ENCODE measurements at places on chromosomes 12 and 14. TPM values are rescaled to one million over a fixed set of nuclear protein-coding genes. Genes with fewer than 3 reads are reported as not detected.
A peak's percentile ranks its signal among the peaks of the same experiment; 100 is the strongest.

The SYT1 gene
- total RNA-seq, result 0.77 TPM

The TBC1D30 gene
- total RNA-seq, result 15.7 TPM

The FAM90A1 gene
- 0.58 TPM for total RNA-seq

The DNAJC22 gene
- total RNA-seq, result 1.5 TPM

The METTL17 gene
- total RNA-seq, result 59.6 TPM

The TAS2R31 gene
- total RNA-seq, result 3.2 TPM

The CIROP gene
- total RNA-seq, result not detected

The ASB2 gene
- 3.7 TPM for total RNA-seq

The NTF3 gene
- 1.1 TPM for total RNA-seq

The PMEL gene
- 0.43 TPM for total RNA-seq

- H3K4me3 ChIP-seq, result no peak overlapping the region
- H3K36me3 ChIP-seq, result no peaks in the 10 kb centered on the region
- no peaks in the 10 kb centered on the region for H3K27me3 ChIP-seq
- no peak overlapping the region for H3K27ac ChIP-seq
These were observed 25.5 kb upstream of the GSC start for GRCh38 chr14:94795372-94795771.

GRCh38 chr12:92471551-92471950 is 231.2 kb upstream of the PLEKHG7 start:
- no peak overlapping the region for H3K27ac ChIP-seq
- no peak for DNase-seq
- H3K4me1 ChIP-seq, result peaks cover 14% of the 10 kb centered on the region
- H3K4me3 ChIP-seq, result no peak overlapping the region

- peaks cover 45% of the 10 kb centered on the region for H3K36me3 ChIP-seq
- DNase-seq, result no peak
- H3K4me3 ChIP-seq, result no peak overlapping the region
These were observed 4.4 kb downstream of the BTBD6 start for GRCh38 chr14:105252552-105253328.

DNA sequence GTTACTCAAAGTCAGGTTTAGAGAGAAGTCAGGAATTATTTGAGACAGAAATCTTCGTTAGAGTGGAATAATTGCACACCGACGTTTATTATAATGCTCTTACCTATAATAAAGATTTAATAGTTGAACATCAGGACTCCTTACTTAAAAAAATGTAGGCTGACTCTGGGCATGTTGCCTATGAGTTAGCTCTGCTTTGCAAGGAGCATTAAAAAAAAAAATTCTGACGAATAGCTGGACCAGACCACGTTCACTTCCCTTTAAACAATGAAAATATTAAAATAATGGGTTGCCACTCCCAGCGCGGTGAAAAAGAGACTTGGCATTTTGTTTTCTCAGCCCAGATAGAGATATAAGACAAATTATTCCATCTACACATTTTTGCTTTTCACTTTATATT is 574 bp upstream of the FANCM start:
- no peaks in the 10 kb centered on the region for H3K27me3 ChIP-seq
- H3K27ac ChIP-seq, result no peak overlapping the region
- no peak overlapping the region for H3K4me3 ChIP-seq
- H3K36me3 ChIP-seq, result no peaks in the 10 kb centered on the region
- peak; percentile 71 for DNase-seq
- H3K4me1 ChIP-seq, result peaks cover 7% of the 10 kb centered on the region

DNA sequence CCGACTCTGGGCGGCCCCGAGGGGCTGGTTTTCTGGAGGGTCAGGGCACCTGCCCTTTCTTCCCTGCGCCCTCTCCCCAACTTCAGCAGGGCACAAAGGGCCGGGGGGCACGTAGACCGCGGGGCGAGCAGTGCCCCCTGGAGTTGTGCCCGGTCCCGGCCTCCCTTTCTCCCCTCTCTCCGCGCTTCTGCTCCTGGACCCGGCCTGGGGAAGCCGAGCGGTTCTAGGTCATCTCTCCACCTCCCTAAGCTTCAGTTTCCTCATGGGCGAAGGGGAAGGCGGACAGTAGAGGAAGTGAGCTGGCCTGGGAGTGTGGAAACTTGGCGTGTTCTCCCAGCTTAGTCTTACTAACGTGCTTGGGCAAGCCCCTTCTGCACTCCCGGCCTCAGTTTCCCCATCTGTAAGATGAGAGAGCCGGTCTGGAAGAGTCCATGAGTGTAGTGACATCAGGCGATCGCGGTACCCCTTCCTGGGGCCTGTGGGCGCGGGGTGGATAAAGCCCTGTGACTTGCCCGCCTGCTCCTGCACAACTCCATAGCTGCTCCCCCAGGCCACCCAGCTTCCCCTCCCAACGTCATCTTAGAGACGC is 158.6 kb upstream of the PARP11 start:
- H3K36me3 ChIP-seq, result no peaks in the 10 kb centered on the region
- no peaks in the 10 kb centered on the region for H3K27me3 ChIP-seq
- peaks cover 14% of the 10 kb centered on the region for H3K4me1 ChIP-seq
- H3K27ac ChIP-seq, result peak overlapping the region; percentile 82
- DNase-seq, result no peak
- no peak overlapping the region for H3K4me3 ChIP-seq

GRCh38 chr12:10612984-10613348 is 443 bp downstream of the MAGOHB start:
- H3K36me3 ChIP-seq, result peaks cover 3% of the 10 kb centered on the region
- no peaks in the 10 kb centered on the region for H3K27me3 ChIP-seq
- DNase-seq, result no peak
- H3K4me1 ChIP-seq, result peaks cover 17% of the 10 kb centered on the region

- no peaks in the 10 kb centered on the region for H3K36me3 ChIP-seq
- no peak overlapping the region for H3K27ac ChIP-seq
- H3K4me3 ChIP-seq, result no peak overlapping the region
- peaks cover 4% of the 10 kb centered on the region for H3K4me1 ChIP-seq
- no peaks in the 10 kb centered on the region for H3K27me3 ChIP-seq
- DNase-seq, result no peak
These were observed 498 bp downstream of the GPR132 start for GRCh38 chr14:105064721-105065143.

DNA sequence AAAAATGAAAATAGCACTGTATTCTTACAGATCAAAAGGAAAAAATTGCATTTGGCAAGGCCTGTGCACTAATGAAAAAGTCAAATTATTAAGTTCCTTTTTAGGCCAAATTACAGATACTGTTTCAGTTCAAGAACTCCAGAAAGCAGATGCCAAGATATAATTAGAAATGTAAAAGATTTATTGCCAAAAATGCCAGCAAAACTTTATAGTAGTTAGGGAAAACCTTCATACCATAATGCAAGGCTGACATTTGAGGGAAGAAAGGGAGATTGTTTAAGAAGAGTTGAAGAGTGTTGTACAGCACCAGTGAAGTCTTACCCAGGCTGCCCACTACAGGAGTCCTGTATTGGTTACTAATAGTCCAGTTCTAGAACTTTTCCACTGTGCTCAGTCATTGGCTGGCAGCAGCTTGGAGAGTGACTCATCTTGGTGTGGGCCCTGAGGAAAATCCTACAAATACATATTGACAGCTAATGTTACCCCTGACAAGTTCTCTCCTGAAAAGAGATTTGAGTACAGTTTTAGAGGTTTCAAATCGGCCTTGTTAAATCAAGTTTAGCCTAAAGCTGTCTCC is 600.4 kb downstream of the C12orf50 start:
- H3K27me3 ChIP-seq, result no peaks in the 10 kb centered on the region
- no peaks in the 10 kb centered on the region for H3K36me3 ChIP-seq
- H3K27ac ChIP-seq, result no peak overlapping the region
- no peak for DNase-seq
- no peaks in the 10 kb centered on the region for H3K4me1 ChIP-seq

DNA sequence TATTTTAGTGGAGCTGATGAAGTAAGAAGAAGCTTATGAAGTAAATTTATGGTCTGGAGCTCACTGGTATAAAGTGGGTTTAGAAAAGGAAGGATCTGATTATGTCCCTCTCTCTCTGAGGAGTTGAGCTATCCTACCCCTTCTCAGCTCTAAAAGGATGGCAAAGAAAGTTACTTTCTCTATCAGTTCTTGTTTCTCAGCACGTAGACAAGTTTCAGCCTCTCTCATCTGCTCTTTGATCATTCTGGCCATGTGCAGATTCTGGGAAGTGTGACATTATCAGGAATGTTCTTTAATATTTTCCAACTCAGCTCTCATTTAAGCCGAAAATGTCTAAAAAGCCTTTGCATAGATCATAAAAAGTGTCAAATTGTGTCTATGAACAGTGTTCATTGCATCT is 5.8 kb upstream of the EGLN3 start:
- H3K27ac ChIP-seq, result no peak overlapping the region
- no peaks in the 10 kb centered on the region for H3K36me3 ChIP-seq
- no peak overlapping the region for H3K4me3 ChIP-seq
- H3K4me1 ChIP-seq, result no peaks in the 10 kb centered on the region
- H3K27me3 ChIP-seq, result no peaks in the 10 kb centered on the region
- no peak for DNase-seq

DNA sequence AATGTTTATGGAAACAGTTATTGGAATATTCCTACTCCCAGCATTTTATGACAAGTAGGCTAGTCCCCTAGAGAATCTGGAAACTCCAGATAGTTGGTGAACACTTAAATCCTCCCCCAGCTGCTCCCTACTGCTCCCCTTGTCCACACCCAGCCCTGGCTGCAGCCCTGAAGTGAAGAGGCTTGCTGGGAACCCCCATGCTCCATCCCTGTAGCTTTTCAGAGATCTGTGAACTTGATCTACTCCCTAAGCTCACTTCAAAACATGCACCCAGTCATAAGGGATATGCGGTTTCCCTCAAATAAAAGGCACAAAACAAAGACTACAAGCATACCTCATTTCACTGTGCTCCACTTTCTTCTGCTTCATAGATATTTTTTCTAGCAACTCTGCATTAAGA is 33.2 kb downstream of the EGLN3 start:
- no peak for DNase-seq
- no peaks in the 10 kb centered on the region for H3K27me3 ChIP-seq
- H3K36me3 ChIP-seq, result no peaks in the 10 kb centered on the region

DNA sequence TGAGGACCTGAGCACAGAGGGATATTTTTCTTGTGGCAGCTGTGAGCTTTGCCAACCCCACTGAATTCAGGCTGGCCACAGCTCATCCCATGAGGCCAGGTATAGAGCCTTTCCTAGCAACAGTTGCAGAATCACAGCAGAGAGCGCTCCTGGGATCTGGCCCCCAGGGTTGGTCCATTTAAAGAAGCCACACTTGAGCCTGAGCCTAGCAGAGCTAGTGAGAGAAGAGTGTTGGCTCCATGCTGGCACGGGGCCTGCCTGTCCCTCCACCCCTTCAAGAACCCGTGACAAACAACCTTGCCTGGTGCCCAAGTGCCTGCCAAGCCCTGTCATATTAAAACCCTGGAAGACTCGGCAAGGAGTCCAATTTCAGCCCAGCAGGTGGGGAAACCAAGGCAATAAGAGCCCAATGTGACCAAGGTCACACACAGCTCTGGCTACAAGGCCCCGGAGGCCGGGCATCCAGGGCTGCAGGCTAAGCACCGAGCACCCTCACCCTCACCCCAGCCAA is 91.6 kb downstream of the LRRC74A start:
- no peaks in the 10 kb centered on the region for H3K36me3 ChIP-seq
- peak overlapping the region; percentile 92 for H3K27ac ChIP-seq
- no peak overlapping the region for H3K4me3 ChIP-seq
- no peak for DNase-seq
- peaks cover 82% of the 10 kb centered on the region for H3K4me1 ChIP-seq

GRCh38 chr12:124240493-124240892 is 54.4 kb upstream of the RFLNA start:
- H3K27ac ChIP-seq, result no peak overlapping the region
- H3K4me1 ChIP-seq, result no peaks in the 10 kb centered on the region

DNA sequence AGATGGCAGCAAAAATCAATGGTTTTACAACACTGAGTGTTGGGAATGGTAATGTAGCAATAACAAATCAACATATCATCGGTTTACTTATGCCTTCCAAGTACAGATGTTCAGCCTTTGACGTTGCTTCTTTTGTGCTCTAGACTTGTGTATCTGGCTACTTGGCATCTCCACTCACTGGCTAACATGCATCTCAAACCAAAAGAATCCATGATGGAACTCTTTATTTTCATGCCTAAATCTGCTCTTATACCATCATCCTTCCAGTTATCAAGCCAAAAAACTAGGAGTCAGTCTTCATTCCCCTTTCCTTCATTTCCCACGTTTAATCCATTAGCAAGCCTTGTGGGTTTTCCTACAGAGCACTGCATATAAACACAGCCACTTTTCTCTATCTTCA is 89.2 kb upstream of the USP44 start:
- no peak for DNase-seq
- H3K27me3 ChIP-seq, result no peaks in the 10 kb centered on the region
- H3K27ac ChIP-seq, result no peak overlapping the region
- no peak overlapping the region for H3K4me3 ChIP-seq

DNA sequence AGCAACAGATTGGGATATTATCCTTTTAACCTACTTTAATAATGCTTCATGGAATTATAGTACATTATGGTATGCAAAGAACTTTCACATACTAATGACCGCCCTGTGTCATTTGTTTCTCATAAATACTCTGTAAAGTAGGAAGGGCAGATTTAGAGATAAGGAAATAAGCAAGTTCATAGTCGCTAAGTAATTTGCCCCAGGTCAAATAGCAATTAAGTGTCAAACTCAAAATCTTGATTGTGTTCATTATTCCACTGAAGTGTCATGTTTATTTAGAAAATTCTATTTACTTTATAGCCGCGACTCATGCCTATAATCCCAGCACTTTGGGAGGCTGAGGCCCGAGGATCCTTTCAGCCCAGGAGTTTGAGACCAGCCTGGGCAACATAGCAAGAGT is 98.7 kb upstream of the ATF1 start:
- H3K36me3 ChIP-seq, result peaks cover 1% of the 10 kb centered on the region
- no peaks in the 10 kb centered on the region for H3K4me1 ChIP-seq
- DNase-seq, result no peak
- no peaks in the 10 kb centered on the region for H3K27me3 ChIP-seq

GRCh38 chr12:113320401-113320800 is 14.5 kb downstream of the SLC8B1 start:
- no peak overlapping the region for H3K4me3 ChIP-seq
- H3K4me1 ChIP-seq, result no peaks in the 10 kb centered on the region
- no peak overlapping the region for H3K27ac ChIP-seq
- H3K27me3 ChIP-seq, result no peaks in the 10 kb centered on the region
- DNase-seq, result no peak

DNA sequence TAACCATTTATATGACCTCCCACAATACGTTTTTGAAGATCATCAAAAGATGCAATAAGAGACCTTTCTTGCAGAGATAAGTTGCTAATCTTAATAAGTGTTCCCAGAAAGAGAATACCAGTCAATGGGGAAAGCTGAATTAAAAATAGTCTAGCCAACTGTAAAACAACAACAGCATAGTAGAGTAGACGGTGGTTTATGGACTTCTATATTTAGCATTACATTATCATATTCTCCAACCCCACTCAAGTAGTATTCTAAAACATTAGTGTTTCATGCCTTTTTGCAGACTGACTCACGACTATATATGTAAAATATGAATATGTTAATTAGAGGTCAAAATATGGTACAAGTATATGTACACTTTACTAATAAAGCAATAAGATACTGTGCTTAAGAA is 218.9 kb downstream of the MED13L start:
- H3K4me1 ChIP-seq, result peaks cover 12% of the 10 kb centered on the region
- H3K4me3 ChIP-seq, result no peak overlapping the region
- no peaks in the 10 kb centered on the region for H3K36me3 ChIP-seq
- no peaks in the 10 kb centered on the region for H3K27me3 ChIP-seq
- no peak overlapping the region for H3K27ac ChIP-seq
- no peak for DNase-seq

Data from lung (tissue), 17 donors.